ENCODE measurements at places on chromosomes 16 and 17.

- no peak for DNase-seq
Measured at GRCh38 chr17:77320485-77321256, 179.9 kb downstream of the SEC14L1 start.

DNA sequence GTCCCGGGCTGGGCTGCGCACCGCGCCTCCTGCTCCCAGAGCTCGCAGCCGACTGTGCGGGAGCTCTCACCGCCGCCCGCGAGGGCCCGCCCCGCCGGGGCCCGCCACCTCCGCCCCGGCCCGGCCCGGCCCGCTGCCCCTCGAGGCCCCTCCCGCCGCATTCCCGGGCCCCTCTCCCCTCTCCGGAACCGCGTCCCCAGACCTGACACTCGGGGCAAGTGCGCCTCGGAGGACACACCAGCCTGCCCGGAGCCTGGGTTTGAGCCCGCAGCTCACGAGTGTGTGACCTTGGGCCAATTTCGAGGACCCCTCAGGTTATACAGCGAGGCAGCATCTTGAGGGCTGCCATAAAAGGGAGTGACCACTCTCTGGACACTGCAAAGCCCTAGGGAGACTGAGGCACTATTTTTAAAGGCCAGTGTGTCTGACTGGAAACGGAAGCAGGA is 2.0 kb upstream of the GRIN2C start:
- DNase-seq: no peak

DNA sequence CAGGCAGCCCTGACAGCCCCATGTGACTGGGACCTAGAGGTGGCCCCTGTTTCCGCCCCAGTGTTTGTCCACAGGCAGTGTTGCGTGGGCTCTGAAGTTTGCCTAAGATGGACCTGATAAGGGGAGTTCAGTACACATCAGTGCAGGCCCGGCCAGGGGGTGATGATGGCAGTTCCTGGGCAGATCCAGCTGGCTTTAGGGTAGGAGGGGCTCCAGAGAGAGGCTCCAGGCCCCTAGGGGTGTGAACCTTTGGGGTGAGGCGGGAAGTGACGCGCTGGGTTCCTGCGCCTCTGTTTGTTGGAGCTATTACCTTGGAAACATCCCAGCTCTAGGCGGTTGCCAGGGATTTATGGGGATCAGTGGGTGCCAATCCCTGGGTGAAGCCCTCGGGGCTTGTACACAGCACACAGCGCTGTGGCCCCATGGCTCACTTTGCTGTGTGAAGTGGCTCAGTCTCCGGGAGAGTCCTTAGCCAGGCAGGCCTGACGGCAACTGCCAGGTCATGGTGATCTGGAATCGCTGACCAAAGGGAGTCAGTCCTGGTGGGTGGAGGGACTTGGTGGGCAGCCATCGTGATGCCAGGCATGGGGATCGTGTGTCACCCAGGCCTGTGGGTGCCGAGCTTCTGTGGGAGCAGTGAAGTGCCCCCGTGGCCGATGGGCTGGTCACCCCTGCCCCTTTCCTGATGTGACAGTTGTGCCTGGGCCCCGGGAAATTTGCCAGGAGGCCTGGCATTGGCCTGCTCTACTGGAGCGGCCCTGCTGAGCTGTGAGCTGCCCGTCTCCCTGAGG is 146.1 kb downstream of the SEC14L1 start:
- peak; percentile 88 for DNase-seq

GRCh38 chr17:33786478-33786877 is 468.6 kb upstream of the CCL2 start:
- DNase-seq: no peak

DNA sequence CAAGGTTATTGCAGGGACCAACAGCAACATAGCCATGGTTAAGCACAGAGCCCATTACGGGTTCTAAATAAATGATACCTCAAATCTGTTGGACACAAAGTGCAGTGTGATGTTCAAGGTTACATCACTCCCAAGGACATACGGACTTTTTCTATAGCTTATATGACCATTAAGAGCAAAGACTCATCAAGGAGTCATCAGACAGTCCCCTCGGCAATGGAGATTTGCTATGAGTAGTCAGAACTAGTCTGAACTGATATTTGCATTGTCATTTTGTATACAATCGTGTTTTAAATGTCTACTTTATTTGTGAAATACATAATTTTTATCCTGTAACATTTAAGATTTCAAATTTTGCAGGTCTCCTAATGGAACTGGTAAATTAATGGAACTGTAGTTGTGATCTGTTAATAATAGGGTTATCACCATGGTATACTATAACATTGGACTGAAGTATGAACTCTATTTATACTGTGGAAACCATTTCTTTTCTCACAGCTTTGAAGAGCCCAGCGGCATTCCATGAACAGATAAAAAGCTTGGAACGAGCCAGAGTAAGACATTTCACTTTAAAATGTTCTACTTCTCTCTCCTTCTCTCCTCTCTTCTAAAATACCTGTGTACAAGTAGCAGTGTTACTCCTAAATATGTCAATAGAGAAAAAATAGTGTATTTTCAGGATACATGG is 140.9 kb downstream of the MRTFB start:
- DNase-seq: no peak

GRCh38 chr16:85314512-85314971 is 202.3 kb upstream of the CIBAR2 start:
- no peak for DNase-seq

DNA sequence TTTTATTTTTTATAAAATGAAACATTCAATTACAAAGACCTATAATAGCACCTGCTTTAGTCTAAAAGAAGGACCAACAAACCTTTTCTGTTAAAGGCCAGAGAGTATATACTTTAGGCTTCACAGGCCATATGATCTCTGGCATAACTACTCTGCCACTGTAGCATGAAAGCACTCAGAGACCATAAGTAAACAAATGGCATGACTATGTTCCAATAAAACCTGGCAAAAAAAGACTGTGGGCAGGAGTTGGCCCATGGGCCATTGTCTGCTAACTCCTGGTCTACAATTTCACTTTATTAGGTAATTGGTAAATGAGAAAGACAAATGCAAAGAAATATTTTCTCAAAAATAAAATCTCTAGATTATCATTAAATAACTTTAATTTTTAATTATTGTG is 14.9 kb downstream of the CEP112 start:
- DNase-seq: peak; percentile 66

GRCh38 chr16:81547194-81547938 is 102.8 kb downstream of the CMIP start:
- DNase-seq: no peak

- no peak for DNase-seq
Measured at GRCh38 chr17:40551879-40552768, 13.1 kb downstream of the CCR7 start.

DNA sequence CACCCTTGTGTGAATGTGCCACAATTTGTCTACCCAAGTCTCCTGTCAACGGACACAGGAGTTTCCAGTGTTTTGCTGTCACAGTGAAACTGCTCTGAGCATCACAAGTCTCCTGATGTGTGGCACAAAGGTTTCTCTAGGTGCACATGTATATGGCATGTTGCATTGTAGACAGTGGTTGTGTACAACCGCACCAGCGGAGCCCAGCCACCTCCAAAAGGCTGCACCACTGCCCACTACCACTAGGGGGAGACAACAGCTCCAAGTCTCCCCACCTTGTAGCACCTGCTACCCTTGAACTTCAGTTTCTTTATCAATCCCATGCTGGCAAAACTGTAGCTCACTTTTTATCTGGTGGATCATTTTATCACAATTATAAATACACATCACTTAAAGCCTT is 95.5 kb upstream of the ZNF469 start:
- no peak for DNase-seq

DNA sequence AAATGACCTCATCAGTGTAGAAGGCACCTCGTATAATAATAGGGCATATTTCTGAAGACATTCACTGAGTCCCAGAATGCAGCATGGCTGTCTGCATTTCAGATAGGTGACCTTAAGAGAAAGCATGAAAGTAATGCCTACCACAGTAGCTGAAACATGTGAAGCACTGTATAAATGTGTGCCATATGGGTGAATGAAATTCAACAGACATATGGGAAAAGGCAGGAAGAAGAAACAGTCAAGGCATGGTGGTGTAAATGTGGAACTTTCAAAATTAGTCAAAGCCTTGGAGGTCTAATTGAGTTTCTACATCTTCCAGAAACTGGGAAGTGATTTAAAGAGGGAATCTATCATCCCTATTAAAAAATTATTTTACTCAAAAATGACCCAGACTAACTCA is 698.2 kb upstream of the GOT2 start:
- DNase-seq: no peak

GRCh38 chr17:75191584-75191983 is 8.8 kb upstream of the SUMO2 start:
- DNase-seq: no peak

- no peak for DNase-seq
Measured at GRCh38 chr17:82536512-82537201, 17.1 kb downstream of the FOXK2 start.

- DNase-seq: no peak
Measured at GRCh38 chr16:554640-555365, 5.4 kb upstream of the PRR35 start.

GRCh38 chr16:12546918-12547607 is 256.6 kb downstream of the CPPED1 start:
- no peak for DNase-seq

DNA sequence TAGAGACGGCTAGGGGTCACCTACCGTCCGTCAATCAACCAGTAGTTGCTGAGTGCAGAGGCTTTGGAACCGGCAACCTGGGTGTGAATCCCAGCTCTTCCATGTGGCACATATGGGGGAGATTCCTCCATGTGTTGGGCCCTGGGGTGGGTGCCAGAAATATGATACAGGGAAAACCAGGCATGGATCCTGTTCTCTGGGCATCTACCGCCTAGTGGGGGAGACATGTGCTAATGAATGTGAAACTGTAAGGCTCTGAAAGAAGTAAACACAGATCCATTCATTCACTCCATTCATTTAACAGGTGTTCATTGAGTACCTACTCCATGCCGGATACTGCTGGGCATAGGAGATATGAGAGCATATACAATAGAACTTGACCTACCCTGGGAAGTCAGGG is 39.5 kb upstream of the SDK2 start:
- DNase-seq: no peak

- no peak for DNase-seq
Measured at GRCh38 chr17:78357672-78358537, 2.0 kb downstream of the SOCS3 start.

DNA sequence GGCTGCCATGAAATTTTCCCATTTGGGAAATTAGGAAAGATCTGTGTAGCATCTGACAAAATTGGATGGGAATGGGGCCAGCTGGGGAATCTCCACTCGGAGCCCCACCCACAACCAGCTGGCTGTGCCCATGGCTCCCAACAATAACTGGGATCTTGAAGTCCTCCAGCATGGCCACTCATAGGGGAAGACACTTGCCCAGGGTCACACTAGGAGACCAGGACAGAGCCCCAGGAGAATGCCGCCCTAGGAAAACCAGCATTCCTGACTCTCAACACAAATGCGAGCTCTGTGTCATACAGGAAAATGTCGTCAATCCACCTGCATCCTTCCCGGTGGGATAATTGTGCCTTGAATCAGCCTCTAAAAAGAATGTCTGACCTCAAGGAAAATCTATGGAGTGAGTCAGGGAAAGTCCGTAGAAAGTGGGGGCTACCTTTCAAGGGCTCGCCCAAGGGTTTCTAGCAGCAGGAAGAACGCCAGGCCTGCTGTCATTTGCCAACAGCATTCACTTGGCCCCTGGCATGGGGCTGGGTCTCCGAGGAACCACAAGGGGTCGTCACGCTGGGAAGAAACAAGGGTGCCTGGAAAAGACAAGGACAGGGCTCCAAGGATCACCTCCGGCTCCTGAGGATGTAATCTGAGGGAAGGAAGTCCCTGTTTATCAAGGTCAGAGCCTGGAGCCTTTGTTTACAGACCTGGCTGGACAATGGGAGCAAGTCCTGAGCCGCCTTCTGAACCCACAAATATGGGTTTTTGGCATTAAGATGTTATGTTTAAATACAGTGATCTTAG is 15.9 kb downstream of the CDH5 start:
- no peak for DNase-seq

- DNase-seq: no peak
Measured at GRCh38 chr16:75931043-75931442, 204.8 kb upstream of the CPHXL start.

- no peak for DNase-seq
Measured at GRCh38 chr16:4623593-4623992, 1.0 kb upstream of the MGRN1 start.

- DNase-seq: no peak
Measured at GRCh38 chr16:14041164-14041563, 30.0 kb upstream of the MRTFB start.

DNA sequence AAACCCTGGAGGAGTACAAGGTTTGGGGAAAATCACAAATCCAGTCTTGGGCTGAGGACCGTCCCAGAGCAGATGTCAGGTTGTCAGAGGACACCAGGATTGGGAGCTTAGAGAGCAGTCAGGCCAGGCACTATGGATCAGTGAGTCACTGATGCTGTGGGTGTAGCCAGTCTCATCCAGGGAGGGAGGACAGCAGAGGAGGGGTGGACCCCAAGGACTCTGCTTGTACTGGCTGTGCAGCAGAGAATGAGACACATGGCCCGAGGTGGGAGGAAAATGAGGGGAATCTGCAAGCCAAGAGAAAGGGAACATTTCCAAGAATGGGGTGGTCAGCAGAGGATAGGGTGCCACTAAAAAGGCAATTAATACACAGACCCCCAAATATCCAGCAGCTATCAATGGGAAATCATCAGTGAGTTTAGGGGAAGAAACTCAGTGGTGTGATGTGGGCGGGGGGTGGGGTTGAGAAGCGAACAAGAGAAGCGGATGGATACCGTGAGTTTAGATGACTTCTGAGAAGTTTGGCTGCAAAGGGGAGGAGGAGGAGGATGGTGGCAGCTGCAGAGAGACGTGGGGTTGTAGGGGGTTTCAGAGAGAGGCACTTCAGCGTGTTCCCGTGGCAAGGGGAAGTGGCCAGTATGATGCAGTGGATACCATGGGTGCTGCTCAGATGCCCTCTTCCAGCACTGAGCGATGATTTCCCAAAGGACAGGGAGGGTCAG is 43.9 kb downstream of the ARHGAP27 start:
- no peak for DNase-seq

DNA sequence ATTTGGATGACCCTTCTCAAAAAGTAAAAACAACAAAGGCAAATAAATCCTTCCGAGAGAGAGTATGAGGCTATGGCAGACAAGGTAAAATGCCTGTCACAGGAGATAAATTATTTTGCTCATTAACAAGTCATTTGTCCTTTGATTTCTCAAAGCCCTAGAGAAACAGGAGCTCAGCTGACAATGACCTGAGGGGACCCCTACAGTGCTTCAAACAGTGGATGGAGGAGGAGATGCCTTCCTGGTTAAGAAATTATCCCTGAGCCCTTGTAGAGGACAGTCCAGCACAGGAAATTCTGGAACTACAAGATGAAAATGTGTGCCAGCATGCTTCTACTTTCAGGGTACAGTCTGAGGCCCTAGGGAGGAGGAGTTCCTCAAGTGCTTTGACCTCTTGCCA is 24.0 kb upstream of the RHBDL3 start:
- DNase-seq: no peak

- DNase-seq: no peak
Measured at GRCh38 chr16:88478889-88479792, 26.1 kb downstream of the ZFPM1 start.

DNA sequence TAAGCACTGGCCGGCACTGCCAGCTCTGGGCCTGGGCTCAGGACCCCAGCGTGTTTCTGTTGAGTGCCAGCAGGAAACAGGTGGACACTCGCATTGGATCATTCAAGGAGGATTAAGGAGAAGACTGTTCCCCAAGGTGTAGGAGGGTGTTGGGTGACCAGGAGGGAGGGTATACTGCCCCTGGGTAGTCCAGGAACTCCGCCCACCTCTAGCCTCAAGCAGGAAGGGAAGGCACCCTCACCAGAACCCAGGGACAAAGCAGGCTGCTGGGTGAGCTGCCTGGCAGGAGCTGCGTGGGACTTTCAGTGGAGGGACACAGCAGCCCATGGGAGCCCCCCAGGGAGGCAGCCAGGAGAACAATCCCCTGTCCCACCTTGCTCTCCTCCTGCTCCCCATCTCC is 7.7 kb upstream of the RAB37 start:
- no peak for DNase-seq
